Progenitor cell of endocrine pancreas (in vitro differentiated cells): ENCODE measurements at places on chromosomes 3 and 15. TPM values are rescaled to one million over a fixed set of nuclear protein-coding genes. Genes with fewer than 3 reads are reported as not detected.

MESP2 gene
- total RNA-seq: not detected in 2 replicates

MED12L gene
- 8.9 and 10.8 TPM in 2 replicates for total RNA-seq

BFSP2 gene
- total RNA-seq: not detected in 2 replicates

CHDH gene
- 17.7 and 17.9 TPM in 2 replicates for total RNA-seq

IFT57 gene
- total RNA-seq: 63.8 and 70.5 TPM in 2 replicates

NRROS gene
- 1.4 and 2.0 TPM in 2 replicates for total RNA-seq

APOD gene
- total RNA-seq: not detected in 2 replicates

NAALADL2 gene
- 10.4 TPM in 2 replicates for total RNA-seq

ZNF662 gene
- 0.40 and 0.65 TPM in 2 replicates for total RNA-seq

- H3K4me1 ChIP-seq: no peaks in the 10 kb centered on the region
- no peak for DNase-seq
- H3K4me3 ChIP-seq: no peak overlapping the region
Measured at GRCh38 chr15:54566654-54567053, 588.4 kb downstream of the UNC13C start.

- H3K36me3 ChIP-seq: peaks cover 5% of the 10 kb centered on the region
- DNase-seq: peak; percentile 98
- H3K27ac ChIP-seq: no peak overlapping the region
- H3K27me3 ChIP-seq: no peaks in the 10 kb centered on the region
- H3K4me1 ChIP-seq: peaks cover 21% of the 10 kb centered on the region
Measured at GRCh38 chr3:120094776-120095225, 554 bp upstream of the GSK3B start.

DNA sequence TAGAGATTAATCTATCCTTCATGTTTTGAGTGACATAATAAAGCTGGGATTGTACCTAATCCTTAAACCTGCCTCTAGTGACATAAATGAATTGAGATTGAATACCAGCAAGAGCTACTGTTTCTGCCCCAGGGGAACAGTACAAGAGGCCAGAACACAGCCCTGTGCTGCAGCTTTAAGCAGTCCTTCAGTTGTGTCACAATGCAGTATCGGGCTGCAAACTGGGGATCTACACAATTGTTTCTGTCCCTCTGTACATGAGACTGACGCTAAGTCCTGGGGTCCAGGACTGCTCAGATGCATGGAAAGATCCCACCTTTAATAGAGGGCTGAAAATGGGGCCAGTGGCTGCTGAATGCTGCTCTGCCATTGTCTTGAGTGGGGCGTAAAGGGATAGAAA is 87.5 kb downstream of the MINAR1 start:
- no peak overlapping the region for H3K27ac ChIP-seq
- DNase-seq: no peak
- H3K27me3 ChIP-seq: no peaks in the 10 kb centered on the region
- no peaks in the 10 kb centered on the region for H3K36me3 ChIP-seq

DNA sequence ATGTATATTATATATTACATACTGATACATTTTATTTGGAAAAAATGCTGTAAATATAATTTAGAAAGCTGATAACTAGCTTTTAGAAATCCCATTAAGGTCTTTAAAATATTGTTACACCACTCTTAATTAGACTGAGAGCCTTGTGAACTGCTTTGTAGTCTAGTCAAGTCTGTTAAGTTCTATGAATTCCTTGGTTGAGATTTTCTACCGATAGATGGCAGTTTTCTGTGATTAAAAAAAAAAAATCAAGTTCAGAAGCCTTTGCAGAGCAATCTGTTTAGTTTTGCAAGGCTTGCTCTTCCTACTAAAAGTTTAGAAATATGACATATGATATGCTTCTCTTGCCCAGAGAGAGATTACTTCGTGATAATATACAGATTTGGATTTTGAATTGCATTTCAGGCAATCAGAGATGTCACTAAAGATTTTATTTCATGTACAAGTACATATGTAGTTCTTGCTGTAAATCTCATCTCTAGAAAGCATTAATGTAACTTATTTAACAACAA is 60.4 kb upstream of the SLITRK3 start:
- H3K27me3 ChIP-seq: no peaks in the 10 kb centered on the region
- peaks cover 2% of the 10 kb centered on the region for H3K4me1 ChIP-seq
- no peak overlapping the region for H3K27ac ChIP-seq
- DNase-seq: no peak
- H3K36me3 ChIP-seq: no peaks in the 10 kb centered on the region

- peaks cover 2% of the 10 kb centered on the region for H3K27me3 ChIP-seq
- no peaks in the 10 kb centered on the region for H3K36me3 ChIP-seq
- no peak overlapping the region for H3K27ac ChIP-seq
- DNase-seq: no peak
- peaks cover 22% of the 10 kb centered on the region for H3K4me1 ChIP-seq
Measured at GRCh38 chr15:51312166-51313073, 26.0 kb downstream of the CYP19A1 start.

DNA sequence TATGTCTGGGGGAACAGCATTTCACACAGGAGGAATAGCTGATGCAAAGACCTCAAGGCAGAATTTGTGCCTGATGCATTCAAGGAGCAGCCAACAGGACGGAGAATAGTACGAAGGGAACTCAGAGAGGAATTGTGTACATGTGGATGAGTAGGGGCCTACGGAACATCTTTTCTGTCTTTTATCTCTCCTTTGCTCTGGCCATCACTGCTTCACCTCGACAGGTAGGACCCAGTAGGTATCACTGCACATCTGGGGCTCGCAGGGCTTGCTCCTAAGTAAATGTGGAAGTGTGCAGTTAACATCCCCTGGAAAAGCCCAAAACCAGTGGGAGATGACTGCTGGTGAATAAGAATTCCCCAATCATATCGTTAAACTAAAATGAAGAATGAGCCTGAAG is 56.4 kb upstream of the POU1F1 start:
- DNase-seq: no peak
- no peak overlapping the region for H3K27ac ChIP-seq
- H3K27me3 ChIP-seq: no peaks in the 10 kb centered on the region
- H3K4me3 ChIP-seq: no peak overlapping the region

GRCh38 chr3:197430502-197430901 is 125.3 kb downstream of the BDH1 start:
- DNase-seq: no peak
- H3K36me3 ChIP-seq: no peaks in the 10 kb centered on the region
- no peak overlapping the region for H3K27ac ChIP-seq
- peaks cover 9% of the 10 kb centered on the region for H3K4me1 ChIP-seq
- H3K27me3 ChIP-seq: peaks cover 59% of the 10 kb centered on the region

GRCh38 chr3:13240928-13241618 is 167.8 kb upstream of the IQSEC1 start:
- DNase-seq: no peak
- no peak overlapping the region for H3K27ac ChIP-seq
- H3K4me3 ChIP-seq: no peak overlapping the region
- H3K36me3 ChIP-seq: no peaks in the 10 kb centered on the region
- H3K27me3 ChIP-seq: no peaks in the 10 kb centered on the region
- no peaks in the 10 kb centered on the region for H3K4me1 ChIP-seq

DNA sequence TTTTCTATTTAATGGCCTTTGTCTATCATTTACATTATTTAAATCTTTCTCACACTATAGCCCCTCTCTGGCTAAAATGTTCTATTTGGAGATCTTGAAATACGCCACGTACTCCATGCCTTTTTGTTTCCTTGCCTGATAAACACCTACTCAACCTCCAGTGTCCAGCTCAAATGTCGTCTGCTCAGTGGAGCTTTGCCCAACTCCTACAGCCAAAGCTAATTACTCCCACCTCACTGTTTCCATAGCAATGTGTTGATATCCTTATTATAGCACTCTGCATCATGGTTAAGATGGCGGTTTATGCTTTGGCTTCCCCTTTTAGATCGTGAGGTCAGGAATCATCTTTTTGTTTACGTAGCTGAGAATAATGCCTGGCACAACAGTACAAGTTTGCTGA is 55.9 kb downstream of the NGLY1 start:
- H3K4me1 ChIP-seq: peaks cover 14% of the 10 kb centered on the region
- H3K4me3 ChIP-seq: no peak overlapping the region
- H3K27me3 ChIP-seq: no peaks in the 10 kb centered on the region
- DNase-seq: no peak
- peak overlapping the region; percentile 46 for H3K27ac ChIP-seq

DNA sequence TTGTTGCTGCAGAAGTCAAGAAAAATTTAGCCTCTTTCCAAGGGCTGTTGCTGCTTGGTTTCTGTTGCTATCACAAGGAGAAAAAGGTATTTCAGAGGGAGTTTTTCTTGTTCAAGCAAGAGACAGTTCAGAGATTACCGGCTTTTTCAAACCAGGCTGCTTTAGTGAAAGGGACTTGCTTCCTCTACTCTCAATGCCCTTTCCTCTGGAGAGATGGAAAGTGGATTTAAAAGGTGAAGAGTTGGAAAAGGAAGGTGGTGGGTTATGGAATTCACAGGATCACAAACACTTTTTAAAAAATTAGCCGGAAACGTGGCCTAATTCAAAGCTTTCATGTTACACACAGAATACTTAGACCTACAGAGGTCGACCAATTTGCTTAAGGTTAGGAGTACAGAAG is 1.1 kb downstream of the PARP6 start:
- H3K27me3 ChIP-seq: peaks cover 15% of the 10 kb centered on the region
- H3K4me1 ChIP-seq: peaks cover 15% of the 10 kb centered on the region
- DNase-seq: no peak

- no peak overlapping the region for H3K4me3 ChIP-seq
- no peak overlapping the region for H3K27ac ChIP-seq
- H3K36me3 ChIP-seq: no peaks in the 10 kb centered on the region
- no peaks in the 10 kb centered on the region for H3K27me3 ChIP-seq
- no peak for DNase-seq
Measured at GRCh38 chr3:76372497-76372896, 587.1 kb upstream of the ZNF717 start.

- H3K36me3 ChIP-seq: no peaks in the 10 kb centered on the region
- H3K4me3 ChIP-seq: no peak overlapping the region
- H3K27ac ChIP-seq: no peak overlapping the region
Measured at GRCh38 chr3:82999777-83000176, 1238.3 kb upstream of the GBE1 start.

GRCh38 chr3:181919375-181919774 is 207.7 kb downstream of the SOX2 start:
- H3K36me3 ChIP-seq: no peaks in the 10 kb centered on the region
- no peak overlapping the region for H3K4me3 ChIP-seq

- no peaks in the 10 kb centered on the region for H3K27me3 ChIP-seq
- H3K4me1 ChIP-seq: peaks cover 11% of the 10 kb centered on the region
- H3K4me3 ChIP-seq: no peak overlapping the region
Measured at GRCh38 chr15:65902373-65902772, 33.1 kb downstream of the RAB11A start.

- peaks cover 6% of the 10 kb centered on the region for H3K27me3 ChIP-seq
- H3K4me3 ChIP-seq: no peak overlapping the region
- DNase-seq: no peak
- H3K36me3 ChIP-seq: no peaks in the 10 kb centered on the region
Measured at GRCh38 chr3:29335943-29336342, 55.1 kb downstream of the RBMS3 start.

DNA sequence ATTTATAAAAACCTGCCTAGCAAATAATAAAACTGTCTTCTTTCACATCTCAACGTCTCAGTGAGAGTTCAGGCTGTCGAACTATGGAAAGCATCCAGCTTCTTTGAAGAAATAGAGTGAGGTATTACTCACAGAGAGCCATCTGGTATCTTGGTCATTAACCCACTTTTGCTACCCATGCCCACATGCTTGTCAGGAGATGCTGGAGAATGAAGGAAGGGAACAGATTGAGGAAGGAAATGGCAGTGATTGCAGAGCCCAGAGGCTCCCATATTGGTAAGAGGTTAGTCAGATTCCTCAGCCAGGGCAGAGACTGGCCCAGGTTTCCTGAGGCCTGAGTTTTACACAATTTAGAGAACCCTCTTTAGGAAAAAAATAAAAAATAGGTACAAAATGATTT is 119.1 kb downstream of the B3GALNT1 start:
- no peaks in the 10 kb centered on the region for H3K27me3 ChIP-seq
- H3K4me3 ChIP-seq: no peak overlapping the region
- no peak for DNase-seq
- no peak overlapping the region for H3K27ac ChIP-seq

DNA sequence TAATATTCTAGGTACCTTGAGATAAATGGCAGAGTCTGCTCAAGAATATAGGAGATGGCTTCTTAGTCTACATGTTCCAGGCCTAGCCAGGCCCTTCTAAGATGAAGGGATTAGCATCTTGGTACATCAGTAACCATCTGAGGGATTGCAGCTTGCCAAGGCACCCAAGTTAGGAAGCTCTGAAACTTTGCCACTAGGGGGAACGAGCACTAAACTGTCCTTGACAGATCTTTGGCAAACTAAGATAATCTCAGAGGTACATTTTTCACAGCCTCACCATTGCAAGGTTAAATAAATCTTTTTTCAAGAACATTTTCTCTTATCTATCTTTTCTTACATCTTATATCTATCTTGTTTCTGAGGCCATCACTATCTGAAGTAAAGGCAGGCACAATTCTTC is 351.2 kb downstream of the RAP2B start:
- DNase-seq: no peak
- no peaks in the 10 kb centered on the region for H3K36me3 ChIP-seq
- no peaks in the 10 kb centered on the region for H3K27me3 ChIP-seq
- no peak overlapping the region for H3K4me3 ChIP-seq

DNA sequence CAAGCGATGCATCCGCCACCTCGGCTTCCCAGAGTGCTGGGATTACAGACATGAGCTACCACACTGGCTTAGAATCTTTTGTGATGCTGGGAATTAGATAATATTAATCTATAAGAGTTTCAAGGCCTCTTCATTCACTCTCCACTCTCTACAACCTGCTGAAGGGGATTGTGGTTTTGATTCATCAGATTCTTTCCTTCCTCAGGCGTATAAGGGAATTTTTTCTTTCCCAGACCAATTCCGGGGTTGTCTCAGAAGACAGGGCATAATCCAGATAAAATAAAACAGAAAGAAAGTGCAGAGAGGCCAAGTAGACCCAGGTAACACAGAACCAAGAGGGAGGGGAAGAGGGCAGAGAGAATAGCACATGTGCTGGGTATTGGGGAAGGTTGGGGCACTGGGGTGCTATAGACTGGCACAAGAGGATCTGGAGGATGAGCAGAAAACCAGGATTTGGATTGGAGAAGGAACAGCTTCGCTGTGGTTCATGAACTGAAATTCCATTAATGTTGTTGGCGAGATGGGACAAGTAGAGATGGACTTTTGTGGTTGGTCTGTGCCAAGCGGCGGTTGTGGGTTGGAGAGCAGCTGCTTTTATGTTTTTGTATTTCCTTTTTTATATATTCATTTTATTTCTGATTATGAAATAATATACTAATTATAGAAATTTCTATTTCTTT is 12.8 kb downstream of the ARL6IP5 start:
- no peak overlapping the region for H3K4me3 ChIP-seq
- DNase-seq: no peak
- H3K27me3 ChIP-seq: no peaks in the 10 kb centered on the region
- peaks cover 15% of the 10 kb centered on the region for H3K36me3 ChIP-seq

DNA sequence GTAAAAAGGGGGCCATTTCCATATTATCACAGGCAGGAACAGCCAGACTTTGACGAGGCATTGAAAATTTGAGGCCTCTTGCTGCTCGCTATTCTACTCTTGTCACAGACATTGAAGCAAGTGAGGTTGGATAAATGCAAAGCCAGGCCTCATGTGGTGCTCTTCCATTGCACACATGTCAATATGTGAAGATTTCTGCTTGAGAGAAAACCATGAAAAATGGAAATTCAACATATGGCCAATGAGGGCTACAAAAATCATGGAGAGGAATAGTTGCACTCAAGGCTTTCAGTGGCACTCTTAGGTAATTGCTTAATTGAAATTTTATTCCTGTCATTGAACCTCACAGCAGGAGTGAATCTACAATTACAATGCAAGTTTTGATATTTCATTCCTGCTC is 185.6 kb upstream of the MBNL1 start:
- H3K4me3 ChIP-seq: no peak overlapping the region
- H3K4me1 ChIP-seq: no peaks in the 10 kb centered on the region
- no peaks in the 10 kb centered on the region for H3K36me3 ChIP-seq
- H3K27me3 ChIP-seq: no peaks in the 10 kb centered on the region
- H3K27ac ChIP-seq: no peak overlapping the region
